Chondrocyte (in vitro differentiated cells): ENCODE measurements at places on chromosomes 13 and 19. TPM values are rescaled to one million over a fixed set of nuclear protein-coding genes. Genes with fewer than 3 reads are reported as not detected.

Gene SEMA6B
- 4.2 to 5.3 TPM (median 4.3 TPM) in 3 replicates for total RNA-seq

Gene ZNF429
- total RNA-seq: 6.0 to 13.8 TPM (median 6.7 TPM) in 3 replicates

Gene ZNF728
- not detected in 3 replicates for total RNA-seq

Gene HPN
- total RNA-seq: not detected in 3 replicates

Gene BST2
- total RNA-seq: not detected in 3 replicates

Gene CNFN
- total RNA-seq: 0.89 TPM in 1 of 3 replicates, not detected in the others

Gene MAG
- total RNA-seq: not detected in 3 replicates

Gene RASAL3
- total RNA-seq: 0.05 TPM in 1 of 3 replicates, not detected in the others

Gene CNN1
- total RNA-seq: 20.1 to 213 TPM (median 199 TPM) in 3 replicates

Gene SBK2
- total RNA-seq: not detected in 3 replicates

Gene FSTL3
- 267 to 316 TPM (median 312 TPM) in 3 replicates for total RNA-seq

Gene SULT2B1
- total RNA-seq: 0.22 TPM in 1 of 3 replicates, not detected in the others

Gene JOSD2
- 42.5 to 44.7 TPM (median 43.1 TPM) in 3 replicates for total RNA-seq

Gene ARHGAP45
- total RNA-seq: 0.57 to 1.6 TPM (median 1.0 TPM) in 3 replicates

Gene INSL3
- not detected in 3 replicates for total RNA-seq

Gene PSG7
- not detected in 3 replicates for total RNA-seq

Gene CADM4
- total RNA-seq: 5.6 to 7.1 TPM (median 6.1 TPM) in 3 replicates

Gene FGF22
- total RNA-seq: not detected in 3 replicates

Gene CC2D1A
- total RNA-seq: 33.7 to 42.9 TPM (median 35.2 TPM) in 3 replicates

Gene DIRAS1
- 14.1 to 20.9 TPM (median 20.2 TPM) in 3 replicates for total RNA-seq

Gene ZNF225
- 5.2 to 8.1 TPM (median 5.5 TPM) in 3 replicates for total RNA-seq

Gene ANKRD24
- total RNA-seq: 0.47 to 1.3 TPM (median 0.92 TPM) in 3 replicates

Gene AXL
- total RNA-seq: 151 to 218 TPM (median 214 TPM) in 3 replicates

Gene KCNN4
- total RNA-seq: 2.3 to 3.3 TPM (median 2.9 TPM) in 3 replicates

Gene DNAAF3
- total RNA-seq: 0.90 to 2.2 TPM (median 1.3 TPM) in 3 replicates

Gene SHC2
- 26.9 to 50.9 TPM (median 47.8 TPM) in 3 replicates for total RNA-seq

Gene THSD1
- 6.5 to 12.5 TPM (median 6.7 TPM) in 3 replicates for total RNA-seq

Gene PET100
- total RNA-seq: 78.8 to 113 TPM (median 80.7 TPM) in 3 replicates

Gene GPR108
- total RNA-seq: 38.4 to 42.4 TPM (median 39.8 TPM) in 3 replicates

Gene TEX101
- not detected in 3 replicates for total RNA-seq

Gene ZSCAN4
- total RNA-seq: not detected in 3 replicates

Gene SOHLH2
- 0.15 to 0.19 TPM in 2 of 3 replicates, not detected in the other for total RNA-seq

Gene BEST2
- total RNA-seq: not detected in 3 replicates

Gene ZNF729
- total RNA-seq: not detected in 3 replicates

Gene TIMM29
- 22.1 to 25.7 TPM (median 24.2 TPM) in 3 replicates for total RNA-seq

Gene SMAD9
- 8.4 to 9.5 TPM (median 8.9 TPM) in 3 replicates for total RNA-seq

Gene OPA3
- 14.8 to 19.8 TPM (median 14.8 TPM) in 3 replicates for total RNA-seq

Gene LILRA2
- not detected in 3 replicates for total RNA-seq

Gene GPR12
- total RNA-seq: not detected in 3 replicates

Gene EBI3
- 1.2 to 2.6 TPM (median 1.2 TPM) in 3 replicates for total RNA-seq

Gene PABPC3
- 0.12 to 0.22 TPM (median 0.18 TPM) in 3 replicates for total RNA-seq

Gene ERICH6B
- not detected in 3 replicates for total RNA-seq

Gene TNFAIP8L1
- 2.0 to 4.2 TPM (median 3.9 TPM) in 3 replicates for total RNA-seq

Gene PTGIR
- total RNA-seq: 0.80 to 2.4 TPM (median 2.2 TPM) in 3 replicates

Gene VAV1
- not detected in 3 replicates for total RNA-seq

Gene PODNL1
- total RNA-seq: 5.7 to 8.9 TPM (median 8.7 TPM) in 3 replicates

Gene SIRT2
- 54.0 to 57.1 TPM (median 54.2 TPM) in 3 replicates for total RNA-seq

Gene ATP8A2
- 1.7 to 1.9 TPM (median 1.9 TPM) in 3 replicates for total RNA-seq

Gene RASA3
- 29.9 to 40.0 TPM (median 31.2 TPM) in 3 replicates for total RNA-seq

Gene LYPD3
- total RNA-seq: 0.39 to 1.0 TPM (median 0.59 TPM) in 3 replicates

Gene SIGLEC10
- total RNA-seq: not detected in 3 replicates

Gene PGLYRP1
- total RNA-seq: not detected in 3 replicates

Gene TPTE2
- not detected in 3 replicates for total RNA-seq

Gene TTC9B
- total RNA-seq: not detected in 3 replicates

Gene TSSK6
- total RNA-seq: 1.3 to 1.8 TPM (median 1.4 TPM) in 3 replicates

Gene LGI4
- total RNA-seq: 0.46 to 2.2 TPM (median 1.3 TPM) in 3 replicates

Gene MYDGF
- total RNA-seq: 124 to 130 TPM (median 124 TPM) in 3 replicates

Gene GSX1
- total RNA-seq: not detected in 3 replicates
